ENCODE measurements at places on chromosomes 6 and 20. TPM values are rescaled to one million over a fixed set of nuclear protein-coding genes. Genes with fewer than 3 reads are reported as not detected.

GRCh38 chr6:152950240-152950639 lies 32.6 kb downstream of the FBXO5 start:
- no peaks in the 10 kb centered on the region for H3K36me3 ChIP-seq
- peaks cover 7% of the 10 kb centered on the region for H3K27me3 ChIP-seq
- no peak for DNase-seq
- H3K4me3 ChIP-seq = no peak overlapping the region
- no peaks in the 10 kb centered on the region for H3K4me1 ChIP-seq
- no peak overlapping the region for H3K27ac ChIP-seq

GRCh38 chr20:36268440-36269342 lies 32.4 kb downstream of the AAR2 start:
- no peaks in the 10 kb centered on the region for H3K4me1 ChIP-seq
- no peaks in the 10 kb centered on the region for H3K27me3 ChIP-seq
- H3K27ac ChIP-seq = no peak overlapping the region
- no peak overlapping the region for H3K4me3 ChIP-seq
- DNase-seq = peak; percentile 13

GRCh38 chr6:3053231-3053508 lies 15.1 kb upstream of the RIPK1 start:
- no peak overlapping the region for H3K27ac ChIP-seq
- no peaks in the 10 kb centered on the region for H3K36me3 ChIP-seq
- peaks cover 15% of the 10 kb centered on the region for H3K4me1 ChIP-seq
- DNase-seq = no peak
- peak overlapping the region; percentile 75 for H3K4me3 ChIP-seq

The ZNF311 gene
- 2.3 TPM for total RNA-seq

DNA sequence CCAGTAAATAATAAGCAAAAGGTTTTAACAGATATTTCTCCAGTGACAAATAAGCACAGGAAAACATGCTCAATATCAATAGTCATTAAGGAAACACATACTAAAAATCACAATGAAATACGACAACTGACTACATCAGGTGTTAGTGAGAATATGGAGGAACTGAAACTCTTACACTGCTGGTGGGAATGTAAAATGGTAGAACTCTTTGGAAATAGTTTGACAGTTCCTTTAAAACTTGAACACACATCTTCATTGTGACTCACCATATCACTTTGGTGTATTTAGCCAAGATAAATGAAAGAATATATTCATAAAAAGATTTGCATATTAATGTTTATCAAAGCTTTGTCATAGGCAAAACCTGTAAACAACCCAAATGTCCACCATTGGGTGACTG lies 11.3 kb upstream of the MAP3K5 start:
- no peak for DNase-seq
- H3K36me3 ChIP-seq = no peaks in the 10 kb centered on the region
- no peaks in the 10 kb centered on the region for H3K4me1 ChIP-seq
- H3K27me3 ChIP-seq = no peaks in the 10 kb centered on the region
- H3K4me3 ChIP-seq = no peak overlapping the region
- H3K27ac ChIP-seq = no peak overlapping the region

- H3K4me3 ChIP-seq = no peak overlapping the region
- H3K36me3 ChIP-seq = no peaks in the 10 kb centered on the region
- no peaks in the 10 kb centered on the region for H3K27me3 ChIP-seq
- DNase-seq = no peak
Measured at GRCh38 chr20:59985864-59986263, 27.6 kb downstream of the CDH26 start.

DNA sequence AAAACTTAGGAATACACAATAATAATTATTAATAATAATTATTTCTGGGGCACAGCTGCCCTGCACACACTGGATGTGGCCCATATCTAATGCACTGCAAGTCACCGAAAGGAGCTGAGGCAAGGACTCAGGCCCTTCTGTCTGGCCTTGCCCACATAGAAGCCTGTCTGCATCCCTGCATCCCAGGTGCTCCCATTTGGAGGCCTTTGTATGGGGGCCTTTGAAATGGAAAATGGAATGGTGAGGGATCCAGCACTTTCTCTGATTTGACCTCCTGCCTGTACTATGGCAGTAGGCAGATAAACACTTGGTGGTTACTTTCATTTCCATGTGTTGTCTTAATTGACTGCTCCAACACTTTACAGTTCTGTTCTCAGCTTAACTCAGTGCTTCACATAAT lies 75.7 kb upstream of the PTCHD4 start:
- no peaks in the 10 kb centered on the region for H3K36me3 ChIP-seq
- H3K4me1 ChIP-seq = peaks cover 14% of the 10 kb centered on the region
- H3K27ac ChIP-seq = no peak overlapping the region
- no peaks in the 10 kb centered on the region for H3K27me3 ChIP-seq
- no peak overlapping the region for H3K4me3 ChIP-seq
- no peak for DNase-seq

Measured in mesothelial cell of epicardium (in vitro differentiated cells).